NCI-H1930 (cell line): ENCODE measurements at places on chromosomes 3 and 15.

GRCh38 chr3:74004386-74004785 lies 379.6 kb upstream of the PDZRN3 start:
- no peak for DNase-seq

DNA sequence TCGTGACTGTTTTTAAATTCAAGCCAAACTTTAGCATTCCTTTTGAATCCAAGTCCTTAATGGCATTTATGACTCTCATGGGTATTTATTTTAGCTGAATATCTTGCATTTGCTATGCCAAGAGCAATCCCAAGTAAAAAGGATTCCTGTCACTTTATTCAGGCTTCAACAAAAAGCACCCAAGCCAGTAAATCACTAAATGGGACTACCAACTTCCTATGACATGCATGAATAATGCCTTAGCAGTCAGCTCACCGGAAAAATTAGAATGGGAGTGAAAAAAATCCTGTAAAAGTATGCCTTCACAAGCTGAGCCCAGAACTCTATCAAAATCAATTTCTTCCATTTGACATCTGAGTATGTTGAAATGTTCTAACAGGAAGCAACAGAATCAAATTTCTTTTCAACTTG lies 1297.9 kb downstream of the ROBO2 start:
- DNase-seq: no peak

- no peak for DNase-seq
These were observed 10.2 kb upstream of the FAH start for GRCh38 chr15:80142646-80143045.

DNA sequence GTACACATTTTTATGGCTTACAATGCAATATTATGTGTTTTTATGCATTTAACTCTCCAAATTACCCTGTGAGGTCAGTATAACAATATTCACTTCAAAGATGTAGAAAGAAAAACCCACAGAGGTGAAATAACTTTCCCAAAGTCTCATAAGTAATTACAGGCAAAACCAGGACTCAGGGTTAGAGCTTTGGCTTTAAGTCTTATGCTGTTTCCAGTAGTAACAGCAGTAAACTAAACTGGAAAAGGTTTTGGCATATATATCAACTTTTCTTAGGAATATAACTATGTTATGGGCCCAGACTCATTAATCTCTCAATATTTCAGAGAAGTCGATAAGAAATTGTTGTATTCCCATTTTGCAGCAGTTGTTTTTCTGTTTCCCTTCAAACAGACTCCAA lies 206.3 kb upstream of the KCNMB2 start:
- no peak for DNase-seq

- no peak for DNase-seq
These were observed 14.3 kb upstream of the ADPGK start for GRCh38 chr15:72797834-72798233.

DNA sequence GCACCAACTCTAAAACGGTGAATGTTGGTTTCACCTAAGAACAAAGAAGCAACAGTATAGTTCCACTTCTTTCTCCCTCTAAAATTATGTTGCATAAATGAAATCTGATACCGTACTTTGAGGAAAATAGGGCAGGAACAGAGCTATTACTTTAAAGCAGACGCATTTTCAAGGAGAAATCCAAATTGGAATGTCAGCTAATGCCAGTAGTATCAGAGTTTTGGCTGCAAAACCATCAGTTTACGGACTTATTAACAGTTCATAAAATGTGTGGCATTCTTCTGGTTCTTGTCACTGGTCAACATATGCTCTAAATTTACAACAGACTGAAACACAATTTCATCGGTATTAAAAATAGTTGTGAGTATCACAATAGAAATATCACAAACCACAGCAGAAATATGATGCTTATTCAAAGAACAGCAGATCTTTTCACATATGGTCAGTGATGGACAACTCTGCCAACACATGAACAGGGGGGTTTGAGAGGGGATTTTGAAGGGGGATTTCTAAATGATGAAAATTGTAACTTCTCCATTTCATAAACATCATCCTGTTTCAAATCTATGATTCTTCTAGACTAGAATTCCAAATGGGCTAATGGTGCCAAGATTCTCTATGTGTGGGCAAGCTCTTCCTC lies 38.7 kb upstream of the ROBO2 start:
- DNase-seq: no peak

- no peak for DNase-seq
These were observed 132.7 kb upstream of the TPRG1 start for GRCh38 chr3:189038773-189039745.

DNA sequence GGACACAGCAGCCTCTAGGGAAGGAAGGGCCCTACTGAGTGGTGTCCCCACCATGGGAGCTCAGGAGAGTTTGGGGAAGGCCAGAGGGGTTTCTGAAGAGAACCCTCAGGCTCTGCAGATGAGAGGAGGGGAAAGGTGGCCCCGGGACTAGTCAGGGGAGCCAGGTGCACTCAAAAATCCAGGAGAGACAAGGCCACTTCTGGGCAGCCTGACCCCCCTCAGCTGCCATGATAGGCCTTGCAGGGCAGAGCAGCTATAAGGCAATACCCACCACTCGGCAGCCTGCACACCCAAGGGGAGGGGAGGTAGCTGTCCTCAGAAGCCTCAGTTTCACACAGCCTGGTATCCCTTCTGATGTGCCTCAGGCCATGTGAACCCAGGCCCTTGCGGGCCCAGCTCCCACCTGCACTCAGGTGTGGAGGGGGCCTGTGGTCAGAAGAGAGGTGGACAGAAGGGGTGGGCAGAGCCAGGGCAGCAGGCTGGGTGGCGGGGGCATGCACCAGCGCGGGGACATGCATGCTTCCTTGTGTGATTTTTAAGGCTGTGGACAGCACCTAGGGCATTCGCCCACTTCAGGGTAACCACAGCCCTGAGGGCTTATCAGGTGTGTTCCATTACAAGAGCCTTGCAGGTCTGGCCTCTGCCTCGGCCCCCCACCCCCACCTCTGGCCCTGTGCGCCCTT lies 34.6 kb downstream of the SRPRB start:
- no peak for DNase-seq

DNA sequence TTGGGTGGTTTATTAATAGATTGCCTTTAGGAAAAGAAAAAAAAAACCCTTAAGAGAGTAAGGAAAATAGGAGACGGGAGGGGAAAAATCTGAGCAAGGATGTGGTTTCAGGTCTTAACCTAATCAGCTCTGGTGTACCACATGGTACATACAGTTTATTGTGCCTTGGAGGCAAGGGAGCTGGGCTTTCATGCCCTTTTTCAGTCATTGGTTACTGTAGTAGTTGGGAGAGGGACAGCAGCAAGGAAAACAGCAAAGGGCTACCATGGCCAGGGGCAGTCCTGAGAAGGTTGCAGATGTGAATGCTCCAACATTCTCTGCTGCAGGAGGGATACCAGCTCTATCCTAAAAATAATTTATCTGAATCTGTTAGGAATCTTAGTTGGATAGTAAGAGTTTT lies 5.9 kb downstream of the CMC1 start:
- no peak for DNase-seq

GRCh38 chr15:35014241-35014640 lies 26.2 kb upstream of the ZNF770 start:
- no peak for DNase-seq

DNA sequence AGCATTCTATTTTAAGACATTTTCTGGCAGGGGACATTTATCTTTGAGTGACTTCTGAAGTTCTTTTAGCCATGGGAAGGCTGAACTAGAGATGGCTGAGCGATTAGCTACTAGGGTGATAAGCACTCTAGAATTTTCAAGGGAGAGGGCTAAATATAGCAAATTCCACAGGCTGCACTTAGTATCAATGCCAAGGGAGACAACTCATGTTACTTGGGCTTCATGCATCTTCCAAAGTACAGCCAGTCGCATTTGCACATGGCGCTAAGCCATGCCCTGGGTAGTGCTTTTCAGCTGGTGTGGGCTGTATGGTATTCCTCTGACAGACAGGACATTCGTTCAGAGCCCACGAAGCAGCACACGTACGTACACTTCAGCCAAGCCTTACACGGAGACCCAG lies 69.6 kb downstream of the RYR3 start:
- DNase-seq: no peak

- no peak for DNase-seq
These were observed 88.8 kb upstream of the C3orf80 start for GRCh38 chr3:160136421-160136820.

DNA sequence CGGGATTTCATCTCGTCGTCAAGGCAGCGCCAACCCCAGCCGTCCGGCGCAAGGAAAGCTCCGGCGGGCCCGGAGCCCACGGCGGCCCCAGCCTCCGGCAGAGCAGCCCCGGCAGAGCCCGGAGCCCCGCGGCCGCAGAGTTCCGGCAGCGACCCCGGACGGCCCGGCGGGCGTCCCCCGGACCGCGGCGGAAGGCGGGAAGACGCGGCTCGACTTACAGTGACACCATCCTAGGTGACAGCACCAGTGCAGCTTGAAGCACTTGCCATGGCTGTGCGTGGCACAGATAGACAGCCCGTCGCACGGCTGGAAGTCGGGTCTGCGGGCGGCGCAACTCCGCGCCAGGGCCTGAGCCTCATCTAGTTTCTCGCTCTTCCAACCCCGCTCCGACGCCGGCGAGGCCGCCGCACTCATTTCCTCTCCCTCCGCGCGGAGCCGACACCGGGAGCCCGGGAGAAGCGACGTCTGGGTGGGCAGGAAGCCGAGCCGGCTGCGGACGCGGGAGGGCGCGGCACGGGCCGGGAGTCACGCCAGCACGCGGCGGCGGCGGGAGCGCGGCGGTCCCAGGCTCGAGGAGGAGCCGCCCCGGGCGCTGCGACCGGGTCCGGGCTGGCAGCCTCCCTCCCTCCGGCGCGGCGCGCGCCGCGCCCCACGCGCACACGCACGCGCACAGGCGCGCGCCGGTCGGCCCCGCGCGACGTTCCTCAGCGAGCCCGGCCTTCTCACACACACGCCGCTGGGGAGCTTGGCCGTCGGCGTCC lies at the start of gene C3orf70:
Gene C3orf70 (minus strand): TSS at position 651 of the 761 bp plus-strand sequence. CDS start 237 bp downstream, at position 414.
- DNase-seq: peak; percentile 33

DNA sequence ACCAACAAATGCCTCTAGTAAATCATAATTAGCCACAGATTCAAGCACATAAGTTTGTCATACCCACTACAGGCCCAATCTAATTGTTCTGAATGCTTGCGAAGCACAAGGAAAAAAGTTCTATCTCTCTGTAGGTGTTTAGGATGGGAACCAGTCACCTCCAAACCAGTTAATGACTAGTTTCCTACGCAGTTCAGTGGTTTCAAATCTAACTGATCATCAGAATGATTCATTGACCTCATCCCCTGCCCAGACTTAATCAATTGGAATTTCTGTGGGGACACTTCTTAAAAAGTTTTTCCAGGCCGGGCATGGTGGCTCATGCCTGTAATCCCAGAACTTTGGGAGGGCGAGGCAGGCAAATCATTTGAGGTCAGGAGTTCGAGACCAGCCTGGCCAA lies 24.3 kb upstream of the MASP1 start:
- DNase-seq: no peak

- no peak for DNase-seq
These were observed 40.0 kb downstream of the MUC4 start for GRCh38 chr3:195771646-195772300.

GRCh38 chr3:16124636-16125035 lies 49.8 kb upstream of the GALNT15 start:
- no peak for DNase-seq

GRCh38 chr15:61541516-61541915 lies 312.4 kb upstream of the RORA start:
- DNase-seq: no peak

- DNase-seq: no peak
These were observed 78.0 kb downstream of the CHCHD6 start for GRCh38 chr3:126781889-126782491.

DNA sequence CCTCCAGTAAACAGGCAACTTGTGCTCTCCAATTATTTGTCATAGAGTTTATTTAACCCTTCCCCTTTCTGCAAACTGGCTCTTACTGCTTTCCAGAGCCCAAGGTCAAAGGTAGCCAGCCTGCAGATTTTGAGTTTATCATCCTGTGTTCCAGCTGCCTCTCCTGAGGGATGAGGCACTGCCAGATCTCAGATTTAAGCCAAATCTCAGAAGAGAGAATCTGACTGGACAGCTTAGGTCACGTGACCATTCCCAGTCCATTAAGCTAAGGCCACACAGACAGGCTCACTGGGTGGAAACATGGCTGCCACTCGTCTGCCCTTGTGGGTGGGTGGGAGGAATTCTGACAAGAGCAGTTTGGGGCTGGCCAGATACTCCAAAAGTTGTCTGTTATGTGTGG lies 8.6 kb upstream of the SIAH2 start:
- no peak for DNase-seq

- no peak for DNase-seq
These were observed 37.9 kb downstream of the ETV5 start for GRCh38 chr3:186070996-186071395.

- no peak for DNase-seq
These were observed 234.3 kb upstream of the CCDC54 start for GRCh38 chr3:107142786-107143575.

GRCh38 chr3:140602781-140603180 lies 75.1 kb upstream of the TRIM42 start:
- no peak for DNase-seq

DNA sequence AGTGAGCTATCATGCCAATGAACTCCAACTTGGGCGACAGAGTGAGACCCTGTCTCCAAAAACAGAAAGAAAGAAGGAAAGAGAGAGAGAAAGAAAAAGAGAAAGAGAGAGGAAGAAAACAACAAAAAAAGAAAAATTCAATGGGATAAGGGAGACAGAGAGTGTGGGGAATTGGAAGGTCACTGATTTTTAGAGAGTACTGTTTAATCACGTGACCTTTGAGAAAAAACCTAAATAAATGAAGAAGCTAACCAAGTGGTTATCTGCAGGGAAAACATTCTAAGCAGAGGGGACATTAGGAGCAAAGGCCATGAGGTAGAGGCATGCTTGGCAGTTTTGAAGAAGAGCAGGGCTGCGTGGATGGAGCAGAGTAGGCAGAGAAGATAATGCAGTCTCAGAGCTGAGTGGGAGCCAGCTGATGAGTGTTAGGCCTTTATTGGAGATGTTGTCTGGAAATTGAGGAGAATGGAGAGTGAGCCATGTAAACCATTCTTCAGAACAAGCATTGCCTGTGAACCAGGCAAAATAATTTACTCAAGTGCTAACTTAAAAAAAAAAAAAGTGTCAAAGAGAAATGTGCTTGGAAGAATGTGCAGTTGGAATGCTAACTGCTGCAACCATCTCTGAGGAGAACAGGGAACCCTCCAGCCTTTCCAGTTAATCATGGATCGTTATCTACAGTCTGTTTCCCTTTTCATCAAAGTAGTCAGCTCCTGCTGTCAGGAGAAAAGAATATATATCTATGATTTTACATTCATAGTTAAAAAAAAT lies 377.3 kb upstream of the SEMA6D start:
- DNase-seq: no peak

DNA sequence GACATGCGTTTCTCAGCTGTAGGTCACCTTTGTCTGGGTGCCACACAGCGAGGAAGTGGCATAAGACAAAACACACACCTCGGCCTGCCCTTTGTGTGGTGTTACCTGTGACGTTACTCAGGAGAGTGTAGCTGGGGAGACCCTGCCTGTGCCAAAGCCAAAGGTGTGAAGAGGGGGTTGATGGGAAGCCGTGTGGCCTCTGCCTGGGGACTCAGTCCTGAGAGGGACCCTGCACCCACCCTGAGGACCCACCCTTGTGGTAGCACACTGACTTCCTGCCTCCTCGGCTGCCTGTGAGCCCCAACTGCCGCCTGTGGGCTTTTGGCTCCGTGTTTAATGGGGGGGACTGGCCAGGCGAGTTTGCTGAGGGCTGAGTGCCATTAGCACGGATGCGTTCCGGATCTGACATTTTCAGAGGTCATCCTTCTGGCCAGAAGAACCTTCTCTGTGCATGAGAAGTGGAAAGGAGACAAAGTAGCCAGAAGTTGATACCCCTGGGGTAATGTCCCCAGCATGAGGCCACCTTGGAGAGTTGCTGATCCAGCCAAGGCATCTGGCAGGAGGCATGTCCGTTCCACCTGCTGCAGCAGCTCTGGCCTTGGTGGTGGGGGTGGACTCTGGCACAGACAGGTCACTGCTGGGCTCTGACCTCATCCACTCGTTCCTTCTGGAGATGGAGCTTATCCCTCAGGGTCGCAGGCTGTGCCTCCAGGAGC lies 51.8 kb upstream of the FURIN start:
- no peak for DNase-seq
